ENCODE measurements at places on chromosomes 1 and 21.

GRCh38 chr1:160124705-160125478 lies 9.3 kb downstream of the ATP1A2 start:
- DNase-seq: no peak

GRCh38 chr21:36728371-36729111 lies 29.6 kb downstream of the SIM2 start:
- no peak for DNase-seq

GRCh38 chr1:225477296-225477911 lies 49.6 kb upstream of the LBR start:
- no peak for DNase-seq

DNA sequence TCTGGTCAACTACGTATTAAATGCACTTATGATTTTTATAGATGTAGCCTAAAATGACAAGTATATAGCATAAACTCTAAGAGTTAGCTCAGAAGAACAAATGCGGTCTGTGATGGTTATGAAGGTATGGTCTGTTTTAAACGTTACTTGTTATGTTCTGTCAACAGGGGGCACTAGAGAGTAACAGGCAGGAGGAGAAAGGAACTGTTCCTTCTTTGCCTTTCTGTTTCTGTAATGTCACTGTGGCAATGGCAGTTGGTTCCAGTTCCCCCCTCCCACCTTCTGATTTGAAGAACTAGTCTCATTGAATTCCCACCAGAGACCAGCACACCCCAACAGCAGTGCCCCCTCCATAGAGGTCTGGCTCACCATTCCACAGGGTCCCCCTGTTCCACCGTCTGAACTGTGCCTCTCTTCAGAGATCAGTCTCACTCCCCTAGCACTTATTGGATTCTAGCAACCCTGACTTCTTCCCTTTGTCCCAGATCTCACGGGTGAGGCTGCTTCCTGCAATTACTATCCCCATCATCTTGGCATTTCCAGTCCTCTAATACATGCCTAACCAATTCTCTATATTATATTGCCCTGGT lies 14.0 kb downstream of the KRTAP24-1 start:
- DNase-seq: no peak

- no peak for DNase-seq
Measured at GRCh38 chr21:43953021-43953420, 59.1 kb upstream of the TRAPPC10 start.

- DNase-seq: no peak
Measured at GRCh38 chr21:34974162-34974981, 74.7 kb downstream of the RUNX1 start.

DNA sequence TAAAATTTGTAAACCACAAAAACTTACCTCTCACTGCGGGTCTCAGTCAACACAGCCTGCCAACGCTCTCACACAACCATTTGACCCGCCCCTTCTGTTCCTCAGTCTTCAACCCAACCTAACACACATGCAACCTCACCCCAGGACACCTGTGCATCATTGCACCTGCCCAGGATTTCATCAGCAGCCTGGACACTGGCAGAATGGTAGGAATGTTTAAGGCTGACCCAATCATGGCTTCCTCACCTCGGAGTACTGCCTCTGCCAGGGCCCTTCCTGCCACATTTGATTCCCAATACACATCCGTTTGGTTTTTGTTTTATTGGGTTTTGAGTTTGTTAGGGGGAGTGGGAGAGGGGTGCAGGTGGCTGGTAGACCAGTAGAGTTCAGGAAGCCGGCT lies 40.7 kb downstream of the TOMM20 start:
- no peak for DNase-seq

- no peak for DNase-seq
Measured at GRCh38 chr1:203789966-203790365, 5.5 kb upstream of the ZBED6 start.

DNA sequence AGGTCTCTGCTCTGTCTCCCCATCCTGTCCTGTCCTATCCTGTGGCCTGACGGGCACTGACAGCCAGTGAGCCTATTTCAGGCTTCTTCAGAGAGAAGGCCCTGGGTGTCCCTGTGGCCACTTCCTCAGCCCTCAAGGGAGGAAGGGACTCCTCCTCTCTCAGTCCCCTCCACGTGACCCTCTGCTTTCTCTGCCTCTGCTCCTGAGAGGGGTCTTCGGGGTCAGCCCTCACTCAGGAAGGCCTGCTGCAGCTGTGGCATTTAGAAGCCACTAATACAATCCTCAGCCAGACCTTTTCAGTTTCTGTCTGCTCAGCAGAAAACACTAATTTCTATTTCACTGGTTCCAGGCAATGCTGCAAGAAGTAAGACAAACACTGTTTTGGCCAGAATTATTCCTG lies 43.6 kb upstream of the ETV3 start:
- no peak for DNase-seq

DNA sequence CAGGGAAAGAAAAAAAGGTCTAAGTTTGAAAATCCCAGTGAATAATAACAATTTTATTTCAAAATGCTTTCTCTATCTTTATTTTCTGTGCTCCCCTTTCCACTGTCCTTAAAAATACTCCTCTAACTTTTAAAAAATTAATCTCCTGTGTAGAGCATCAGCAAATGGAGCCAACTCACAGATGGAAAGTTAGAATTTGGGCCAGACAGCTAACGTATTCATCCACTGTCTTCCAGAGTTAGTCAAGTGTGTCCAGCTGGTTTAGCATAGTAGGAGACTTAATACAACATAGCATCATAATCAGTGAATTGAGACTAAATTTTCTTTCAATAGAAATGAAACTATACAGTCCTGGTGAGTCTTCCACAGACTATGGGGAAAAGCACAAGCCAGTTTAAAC lies 419.0 kb upstream of the LRRC7 start:
- DNase-seq: no peak
